NCI-H526 treated with DMSO at 0.1 percent for 48 hours (cell line): ENCODE measurements at places on chromosomes 1 and 21.

- DNase-seq, result no peak
Measured at GRCh38 chr21:41660748-41661147, 106.1 kb downstream of the RIPK4 start.

DNA sequence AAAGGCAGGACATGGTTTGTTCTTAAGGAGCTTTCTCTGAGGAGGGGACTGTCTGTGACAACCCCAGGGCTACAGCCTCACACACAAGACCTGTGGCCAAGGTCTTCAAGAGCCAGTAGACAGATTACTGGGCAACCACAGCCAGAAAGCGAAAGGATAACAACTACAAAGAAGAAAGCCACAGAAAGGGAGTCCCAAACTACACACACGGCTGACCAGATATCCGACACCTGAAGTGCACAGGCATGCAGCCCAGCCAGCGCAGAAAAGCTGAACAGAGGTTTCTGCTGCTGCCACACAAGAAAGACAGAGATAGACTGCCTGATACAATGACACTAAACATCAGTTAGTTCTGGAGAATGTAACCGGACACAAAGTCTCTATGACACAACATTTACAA is 21.4 kb upstream of the NADK start:
- no peak for DNase-seq

DNA sequence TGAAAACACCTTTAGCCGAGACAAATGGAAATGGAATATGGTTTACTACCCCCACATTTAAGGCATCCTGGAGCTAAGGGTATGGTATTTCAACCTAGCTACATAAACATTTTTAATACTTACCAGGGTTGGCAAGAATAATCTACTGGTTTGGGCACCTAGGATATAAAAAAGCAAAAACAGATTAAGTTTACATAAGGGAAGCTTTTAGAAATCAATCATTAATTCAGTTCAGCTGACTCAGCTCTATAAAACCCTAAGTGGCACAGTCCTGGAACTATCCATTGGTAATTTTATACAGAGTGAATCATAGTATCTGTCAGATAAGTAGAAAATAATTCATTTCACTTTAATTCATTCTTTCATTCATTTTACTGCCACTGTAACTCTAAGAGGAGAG is 355.2 kb downstream of the VAV3 start:
- DNase-seq, result no peak

DNA sequence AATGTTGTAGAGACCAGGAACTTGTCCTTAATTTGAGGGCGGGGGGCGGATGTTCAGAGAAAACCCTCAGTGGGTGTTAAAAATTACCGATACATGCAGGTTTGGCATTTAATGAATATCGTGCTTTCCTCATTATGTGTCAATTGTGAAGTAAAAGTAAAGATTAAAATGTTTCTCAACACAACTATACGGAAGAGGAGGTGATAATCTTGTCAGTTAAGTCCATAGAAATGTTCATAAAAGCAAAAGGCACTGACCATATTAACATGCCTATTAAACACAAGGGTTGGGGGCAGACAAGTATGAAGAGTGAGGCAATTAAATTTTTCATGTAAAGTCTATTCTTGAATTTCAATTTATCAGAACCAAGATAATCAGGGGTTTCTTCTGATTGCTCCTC is 1.3 kb downstream of the BRINP3 start:
- DNase-seq, result no peak

DNA sequence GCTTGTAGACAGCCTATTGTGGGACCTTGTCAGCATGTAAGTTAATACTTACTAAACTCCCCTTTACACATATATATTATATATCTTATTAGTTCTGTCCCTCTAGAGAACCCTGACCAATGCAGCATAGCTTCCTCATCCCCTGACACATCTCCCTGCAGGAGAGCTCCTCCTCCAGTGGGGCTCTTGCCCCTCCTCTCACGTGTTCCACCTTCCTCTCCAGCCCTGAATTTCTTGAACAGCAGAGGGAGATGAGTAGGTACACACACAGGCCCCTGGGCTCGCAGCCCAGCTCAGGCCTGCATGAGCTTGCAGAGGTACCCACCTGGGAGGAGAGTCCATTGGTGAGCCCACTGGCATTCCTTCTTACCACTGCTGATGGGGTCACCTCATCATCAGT is 27.3 kb upstream of the GOLT1A start:
- DNase-seq, result no peak
